ENCODE measurements at places on chromosomes 6 and 20.

- DNase-seq: no peak
These were observed 120.6 kb downstream of the AKAP7 start for GRCh38 chr6:131255911-131256310.

DNA sequence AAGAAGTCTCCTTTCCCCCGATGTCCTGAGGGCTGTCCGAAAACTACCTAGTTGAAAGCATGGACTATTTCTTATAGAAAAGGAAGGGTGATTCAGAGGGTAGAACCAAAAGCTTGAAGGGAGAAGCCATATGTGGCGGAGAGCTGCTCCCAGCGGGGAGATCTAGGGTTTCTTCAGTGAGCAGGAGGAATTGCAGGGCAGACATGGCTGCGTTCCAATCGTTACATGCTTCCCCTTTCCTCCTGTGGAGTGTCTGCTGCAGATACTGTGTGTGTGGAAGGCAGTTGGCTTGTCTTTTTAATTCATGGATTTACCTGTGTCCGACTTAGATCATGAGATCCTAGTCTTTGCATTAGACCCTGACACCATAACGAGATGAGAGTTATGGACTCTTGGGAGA lies 799.5 kb downstream of the QKI start:
- DNase-seq: no peak

- no peak for DNase-seq
These were observed 45.8 kb downstream of the CYP24A1 start for GRCh38 chr20:54127855-54128574.

- no peak for DNase-seq
These were observed 128.8 kb upstream of the CD93 start for GRCh38 chr20:23214903-23215302.

DNA sequence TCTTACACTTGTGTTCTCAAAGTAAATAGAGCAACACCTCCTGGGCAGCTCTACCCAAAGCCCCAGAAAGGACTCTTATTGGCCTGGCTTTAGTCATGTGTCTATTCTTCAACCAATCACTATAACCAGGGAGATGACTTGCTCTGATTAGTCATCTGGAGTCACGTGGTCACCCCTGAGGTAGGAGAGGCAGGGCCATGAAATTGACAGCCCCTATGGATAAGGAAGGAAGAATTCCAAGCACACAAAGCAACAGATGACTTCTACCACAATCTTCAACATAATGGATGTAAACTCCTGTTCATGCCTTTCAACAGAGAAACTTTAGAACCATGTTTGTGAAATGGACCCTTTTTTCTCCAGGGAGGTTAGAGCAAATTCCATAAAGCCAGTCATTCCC lies 24.6 kb upstream of the EYA2 start:
- no peak for DNase-seq

GRCh38 chr6:68701159-68701558 lies 66.1 kb downstream of the ADGRB3 start:
- no peak for DNase-seq

GRCh38 chr6:99501762-99502161 lies 13.5 kb downstream of the USP45 start:
- DNase-seq: no peak

GRCh38 chr6:17714879-17715851 lies 8.4 kb upstream of the NUP153 start:
- no peak for DNase-seq

GRCh38 chr20:63873477-63873971 lies 8.5 kb downstream of the TPD52L2 start:
- DNase-seq: no peak

- no peak for DNase-seq
These were observed 92.0 kb downstream of the ARHGAP18 start for GRCh38 chr6:129617986-129618385.

DNA sequence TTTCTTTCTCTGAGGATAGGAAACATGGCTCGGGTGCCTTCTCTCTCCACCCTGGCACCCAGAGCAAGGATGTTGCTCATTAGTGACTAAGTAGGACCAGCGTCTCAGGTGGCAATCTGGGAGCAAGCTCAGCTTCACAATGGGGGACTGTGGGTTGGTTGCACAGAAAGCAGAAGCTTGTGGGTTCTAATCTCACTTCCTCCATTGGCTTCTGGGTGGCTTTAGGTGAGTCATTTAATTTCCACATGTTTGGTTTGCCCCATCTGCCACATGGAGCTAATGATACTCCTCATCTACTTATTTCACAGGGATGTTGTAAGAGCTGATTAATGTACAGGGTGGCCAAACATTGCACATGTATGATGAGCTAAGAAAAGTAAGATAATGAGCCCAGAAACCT lies 54.8 kb upstream of the AKIRIN2 start:
- no peak for DNase-seq

DNA sequence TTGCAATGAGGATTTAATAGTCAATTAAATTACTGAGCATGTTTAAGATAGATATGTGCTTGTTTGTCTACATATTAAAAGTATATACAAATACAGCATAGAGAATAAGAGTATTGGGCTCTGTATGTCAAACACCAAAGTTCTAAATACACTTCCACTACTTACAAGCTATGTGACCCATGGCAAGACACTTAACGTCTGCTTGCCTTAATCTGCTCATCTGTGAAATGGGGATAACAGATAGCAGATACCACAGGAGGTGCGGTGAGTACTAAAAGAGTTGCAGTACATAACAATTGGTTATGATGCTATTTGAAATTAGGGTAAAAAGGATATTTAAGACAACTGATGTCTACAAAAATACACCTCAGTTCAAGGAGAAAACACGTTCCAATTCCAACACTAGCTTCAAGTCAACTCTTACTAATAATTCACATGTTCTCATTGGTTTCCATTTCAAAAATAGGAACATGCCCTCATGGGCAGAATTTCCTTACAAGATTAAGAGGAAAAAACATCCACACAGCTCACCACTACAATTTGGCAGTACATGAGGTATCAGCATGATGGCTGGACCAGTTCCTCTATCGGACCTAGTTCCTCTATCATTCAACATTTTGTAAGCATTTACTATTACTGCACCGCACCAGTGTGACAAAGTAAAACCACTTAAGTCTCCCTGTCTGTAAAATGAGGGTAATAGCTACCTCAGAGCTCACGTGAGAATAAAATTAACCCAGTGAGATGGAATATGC lies 101.1 kb downstream of the SMLR1 start:
- DNase-seq: no peak

GRCh38 chr20:3777716-3778629 lies 3.3 kb downstream of the SPEF1 start:
- peak; percentile 57 for DNase-seq

DNA sequence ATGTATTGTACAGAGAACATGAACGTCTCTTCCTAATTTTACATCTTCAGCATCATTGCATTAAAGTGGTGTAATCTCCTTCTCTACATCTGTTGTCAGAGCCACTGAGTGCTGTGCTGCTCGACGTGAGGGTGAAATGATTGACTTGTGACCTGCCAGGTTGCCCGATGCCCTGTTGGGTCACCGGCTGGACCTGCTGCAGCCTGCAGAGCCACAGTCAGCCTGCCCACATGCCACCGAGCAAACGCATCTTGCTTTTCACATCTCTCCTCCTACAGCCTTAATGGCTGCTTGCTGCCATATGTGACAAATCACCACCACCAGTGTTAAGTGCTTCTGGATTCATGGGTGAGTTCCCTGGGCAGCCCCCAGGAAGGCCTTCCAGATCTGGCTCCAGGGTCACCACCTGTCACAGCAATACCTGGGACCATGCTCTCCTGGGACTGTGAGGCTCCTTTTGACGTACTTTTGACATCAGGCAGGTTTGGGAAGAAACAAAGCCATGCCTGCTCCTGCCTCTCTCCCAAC lies 80.3 kb downstream of the ASXL1 start:
- no peak for DNase-seq

GRCh38 chr6:105882828-105883227 lies 203.3 kb upstream of the PRDM1 start:
- DNase-seq: no peak

- no peak for DNase-seq
These were observed 419.5 kb downstream of the DHX35 start for GRCh38 chr20:39381595-39381994.

DNA sequence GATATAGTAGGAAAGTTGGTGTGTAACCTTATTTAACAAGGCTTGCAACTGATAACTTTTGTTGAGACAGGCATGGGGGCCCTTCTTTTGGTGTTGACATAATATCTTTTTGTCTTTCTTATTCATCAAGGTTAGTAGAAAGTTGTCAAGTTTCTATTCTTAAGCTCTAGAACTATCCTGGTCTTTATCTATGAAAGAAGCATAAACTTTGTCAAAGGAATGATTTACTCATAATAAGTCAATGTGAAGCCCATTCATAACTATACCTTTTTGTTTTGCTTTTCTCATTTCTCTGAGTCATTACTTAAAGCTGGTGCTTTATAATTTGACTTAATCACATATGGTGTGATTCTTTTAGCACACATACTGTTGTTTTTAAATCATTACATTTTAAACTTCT lies 312.4 kb downstream of the UTRN start:
- DNase-seq: no peak

Data from NCI-H526 treated with DMSO at 0.1 percent for 48 hours (cell line).